ENCODE measurements at places on chromosomes 1 and 21.

DNA sequence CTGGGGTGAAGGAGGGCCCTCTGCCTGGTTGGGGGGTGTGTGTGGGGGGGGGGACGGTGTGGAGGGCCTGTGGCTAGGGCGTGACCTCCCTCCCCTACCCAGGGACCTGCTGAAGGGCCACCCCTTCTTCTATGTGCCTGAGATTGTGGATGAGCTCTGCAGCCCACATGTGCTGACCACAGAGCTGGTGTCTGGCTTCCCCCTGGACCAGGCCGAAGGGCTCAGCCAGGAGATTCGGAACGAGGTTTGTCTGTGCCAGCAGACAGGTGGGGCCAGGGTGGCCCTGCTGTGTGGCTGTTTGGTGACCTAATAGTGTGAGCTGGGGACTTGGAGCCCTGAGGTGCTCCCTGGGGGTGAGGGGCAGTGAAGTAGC, 43.9 kb downstream of the COQ8A start:
- DNase-seq, result no peak

DNA sequence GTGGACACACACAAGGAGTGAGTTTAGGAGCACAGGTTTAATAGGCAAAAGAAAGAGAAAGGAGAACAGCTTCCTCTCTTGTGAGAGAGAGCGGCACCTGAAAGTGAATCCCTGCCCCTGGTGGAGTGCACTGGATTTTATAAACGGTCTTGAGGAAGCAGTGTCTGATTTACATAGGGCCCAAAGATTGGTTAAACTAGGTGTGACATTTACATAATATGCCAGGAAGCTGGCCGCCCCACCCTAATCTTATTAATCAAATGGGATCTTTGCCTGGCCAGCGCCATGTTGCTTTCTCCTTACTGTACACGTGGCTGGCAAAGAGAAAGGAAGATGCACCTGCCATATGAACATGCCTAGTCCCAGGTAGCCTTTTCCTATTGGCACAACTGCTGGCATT, 38.7 kb downstream of the CFH start:
- no peak for DNase-seq

- DNase-seq, result no peak
Measured at GRCh38 chr1:50123071-50123470, 14.4 kb downstream of the ELAVL4 start.

- no peak for DNase-seq
Measured at GRCh38 chr1:832136-832535, 91.6 kb upstream of the SAMD11 start.

GRCh38 chr21:46431884-46432488, 26.7 kb upstream of the DIP2A start:
- no peak for DNase-seq

DNA sequence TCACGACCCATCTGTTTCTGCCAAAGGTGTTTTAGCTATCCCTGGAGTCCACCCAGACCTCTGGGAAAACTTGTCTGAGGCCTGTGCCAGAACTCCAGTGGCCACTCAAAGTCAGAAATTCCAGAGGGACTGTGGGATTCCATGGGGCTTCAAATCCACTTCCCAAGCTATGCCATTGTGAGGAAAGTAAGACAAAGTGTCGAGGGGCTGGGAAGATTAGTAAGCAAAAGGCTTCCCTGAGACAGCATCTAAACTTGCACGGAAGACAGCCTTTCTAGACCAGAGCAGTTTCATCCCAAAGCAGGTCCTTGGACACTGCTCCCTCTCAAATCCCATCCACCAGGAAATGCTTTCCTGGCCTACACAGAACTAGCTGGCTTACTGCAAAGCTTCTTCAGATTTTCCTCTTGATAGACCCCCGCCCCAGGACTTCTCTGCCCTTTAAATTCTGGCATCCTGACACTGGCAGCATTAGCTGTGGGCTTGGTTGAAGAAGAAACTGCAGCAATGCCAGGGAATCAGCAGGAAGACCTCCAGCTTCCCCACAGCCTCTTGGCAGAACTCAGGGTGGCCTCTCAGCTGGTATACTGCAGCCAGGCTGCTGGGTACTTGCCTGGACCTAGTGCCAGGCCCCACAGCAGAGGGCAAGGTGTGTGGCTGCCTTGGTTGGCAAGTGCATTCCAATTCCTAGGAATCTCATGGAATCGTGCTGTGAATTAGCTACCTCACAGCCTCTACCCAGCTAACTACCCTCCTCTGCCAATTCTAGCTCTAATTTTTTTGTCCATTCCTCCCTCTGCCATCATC, 27.3 kb upstream of the LMX1A start:
- DNase-seq, result no peak

DNA sequence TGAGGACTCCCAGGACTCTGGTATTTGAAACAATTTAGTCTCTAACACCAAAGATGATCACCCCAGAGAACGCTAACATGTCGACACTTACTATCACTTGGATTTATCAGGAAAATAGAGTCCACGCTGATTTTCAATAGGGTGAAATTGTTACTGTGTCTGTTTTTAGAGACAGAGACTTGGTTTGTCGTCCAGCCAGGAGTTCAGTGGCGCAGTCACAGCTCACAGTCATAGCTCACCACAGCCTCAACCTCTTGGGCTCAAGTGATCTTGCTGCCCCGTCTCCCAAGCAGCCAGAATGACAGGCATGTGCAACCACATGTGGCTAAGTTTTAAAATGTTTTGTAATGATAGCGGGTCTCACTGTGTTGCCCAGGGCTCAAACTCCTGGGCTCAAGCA, 5.3 kb downstream of the SSU72 start:
- DNase-seq, result no peak

GRCh38 chr1:66764994-66765578, 12.8 kb downstream of the DYNLT5 start:
- peak; percentile 84 for DNase-seq

DNA sequence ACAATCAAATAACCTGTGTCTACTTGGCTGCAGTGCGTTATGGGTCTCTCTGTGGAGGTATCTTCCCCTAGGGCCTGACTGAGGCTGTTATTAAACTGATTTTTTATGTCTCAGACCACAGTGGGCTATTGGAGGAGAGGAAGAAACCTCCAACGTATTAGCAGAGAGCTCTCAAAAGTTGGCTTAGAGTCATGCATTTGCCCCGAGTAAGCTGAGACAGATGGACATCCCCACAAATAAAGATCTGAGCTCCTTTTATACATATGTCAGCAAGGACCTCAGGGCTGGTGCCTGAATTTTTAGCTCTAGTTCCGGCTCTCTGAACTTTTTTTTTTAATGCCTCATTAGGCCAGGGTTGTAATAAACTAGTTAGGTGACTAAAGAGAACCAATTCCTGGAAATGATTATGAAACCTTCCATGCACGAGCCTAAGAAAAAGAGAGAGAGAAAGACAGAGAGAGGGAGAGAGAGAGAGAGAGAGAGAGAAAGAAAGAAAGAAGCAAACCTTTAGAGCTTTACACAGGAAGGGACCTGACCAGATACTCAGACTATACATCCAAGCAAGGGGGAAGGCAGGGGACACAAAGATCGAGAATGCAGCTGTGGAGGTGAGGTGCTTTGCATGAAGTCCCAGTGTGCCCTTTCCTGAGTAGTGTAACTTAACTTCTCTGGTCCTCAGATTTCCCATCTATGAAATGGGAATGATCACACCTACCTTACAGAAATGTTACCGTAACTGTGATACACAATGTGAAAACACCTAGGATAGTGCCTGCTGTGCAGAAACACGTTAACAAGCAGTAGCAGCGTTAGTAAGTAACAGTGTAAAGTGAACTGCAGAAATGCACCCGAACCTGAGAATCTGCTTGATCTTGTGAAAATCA, 8.4 kb upstream of the PIGR start:
- DNase-seq, result no peak

DNA sequence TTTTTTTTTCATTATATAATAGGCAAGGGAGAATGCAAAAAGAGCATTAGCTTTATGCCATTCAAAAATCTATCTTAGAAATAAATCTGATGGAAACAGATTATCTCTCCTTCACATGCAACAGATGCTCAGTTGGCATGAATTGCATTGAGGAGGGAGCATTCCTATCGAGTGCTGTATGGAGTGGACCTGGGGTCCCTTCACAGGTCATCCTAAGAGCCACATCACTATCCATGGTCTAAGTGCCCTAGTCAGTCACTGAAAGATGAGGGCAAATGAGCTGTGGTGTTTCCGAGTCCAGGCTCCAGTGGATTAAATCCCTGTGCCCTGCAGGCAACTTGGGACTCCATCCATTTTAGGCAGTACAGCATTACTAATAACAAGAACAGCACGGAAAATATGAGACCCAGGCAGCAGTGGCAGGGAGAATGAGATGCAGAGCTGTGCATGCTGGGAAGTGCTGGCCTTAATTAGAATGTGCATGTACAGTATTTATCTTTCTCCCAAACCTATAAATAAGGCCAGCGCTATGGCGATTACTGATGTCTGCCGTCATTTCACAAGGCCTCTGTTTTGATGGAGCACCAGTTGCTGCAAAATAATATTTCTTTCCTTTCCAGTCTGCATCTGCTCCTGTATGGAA, 512.3 kb upstream of the PLXNA2 start:
- DNase-seq, result no peak

DNA sequence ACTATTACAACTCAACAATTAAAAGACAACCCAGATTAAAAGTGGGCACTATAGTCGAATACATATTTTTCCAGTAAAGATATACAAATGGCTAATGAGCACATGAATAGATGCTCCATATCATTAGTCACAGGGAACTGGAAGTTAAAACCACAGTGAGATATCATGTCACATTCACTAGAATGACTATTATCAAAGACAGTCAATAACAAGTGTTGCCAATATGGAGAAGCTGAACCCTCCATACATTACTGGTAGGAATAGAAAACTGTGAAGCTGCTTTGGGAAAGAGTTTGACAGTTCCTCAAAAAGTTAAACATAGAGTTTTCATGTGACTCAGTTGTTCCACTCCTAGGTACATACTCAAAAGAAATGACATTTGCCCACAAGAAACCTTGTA, 30.6 kb upstream of the MRPS6 start:
- peak; percentile 28 for DNase-seq

GRCh38 chr21:24424776-24425175, 1182.5 kb downstream of the MRPL39 start:
- DNase-seq, result no peak

DNA sequence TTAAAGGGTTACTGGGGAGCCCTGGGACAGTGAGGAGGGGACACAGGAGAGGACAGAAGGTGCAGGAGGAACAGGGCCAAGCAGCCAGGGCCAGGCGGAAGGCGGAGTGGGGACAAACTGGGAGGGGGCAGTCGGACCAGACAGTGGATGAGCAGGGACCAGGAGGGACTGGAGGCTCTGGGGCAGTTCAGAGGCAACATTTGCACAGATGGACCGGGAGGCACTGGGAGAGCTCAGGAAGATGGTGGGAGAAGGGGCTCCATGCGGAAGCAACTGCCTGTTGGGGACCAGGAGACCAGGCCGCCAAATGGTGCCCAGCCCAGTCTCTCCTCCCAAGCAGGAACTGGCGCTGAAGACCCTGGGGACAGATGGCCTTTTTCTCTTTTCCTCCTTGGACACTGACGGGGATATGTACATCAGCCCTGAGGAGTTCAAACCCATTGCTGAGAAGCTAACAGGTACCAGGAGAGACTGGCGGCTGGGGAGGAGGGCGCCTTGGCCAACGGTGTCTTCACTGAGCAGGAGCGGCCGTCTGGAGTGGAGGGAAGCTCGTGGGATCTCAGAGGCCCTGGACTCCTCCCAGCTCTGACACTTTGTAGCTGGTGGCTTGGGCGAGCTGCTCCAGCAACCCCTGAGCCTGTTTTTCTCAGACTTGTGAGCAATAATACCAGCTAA, 847 bp downstream of the SELENON start:
- no peak for DNase-seq

DNA sequence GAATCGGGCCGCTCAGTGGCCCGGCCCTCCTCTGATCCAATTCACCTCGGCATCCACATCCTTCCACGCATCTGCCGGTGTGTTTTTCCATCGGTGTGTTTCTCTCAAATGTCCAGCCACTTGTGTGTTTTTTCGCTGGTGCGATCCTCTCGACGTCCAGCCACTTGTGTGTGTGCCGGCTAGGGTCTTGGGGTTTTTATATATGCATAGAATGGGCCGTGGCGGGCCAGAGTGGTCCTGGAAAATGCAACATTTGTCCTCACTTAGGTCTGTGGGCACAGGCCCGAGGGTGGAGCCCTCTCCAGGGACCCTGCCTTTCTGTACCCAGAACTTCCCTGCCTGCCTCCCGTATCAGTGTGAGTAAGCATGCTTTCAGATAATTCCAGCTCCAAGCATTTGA, 1106.4 kb downstream of the AMY1C start:
- DNase-seq, result no peak

DNA sequence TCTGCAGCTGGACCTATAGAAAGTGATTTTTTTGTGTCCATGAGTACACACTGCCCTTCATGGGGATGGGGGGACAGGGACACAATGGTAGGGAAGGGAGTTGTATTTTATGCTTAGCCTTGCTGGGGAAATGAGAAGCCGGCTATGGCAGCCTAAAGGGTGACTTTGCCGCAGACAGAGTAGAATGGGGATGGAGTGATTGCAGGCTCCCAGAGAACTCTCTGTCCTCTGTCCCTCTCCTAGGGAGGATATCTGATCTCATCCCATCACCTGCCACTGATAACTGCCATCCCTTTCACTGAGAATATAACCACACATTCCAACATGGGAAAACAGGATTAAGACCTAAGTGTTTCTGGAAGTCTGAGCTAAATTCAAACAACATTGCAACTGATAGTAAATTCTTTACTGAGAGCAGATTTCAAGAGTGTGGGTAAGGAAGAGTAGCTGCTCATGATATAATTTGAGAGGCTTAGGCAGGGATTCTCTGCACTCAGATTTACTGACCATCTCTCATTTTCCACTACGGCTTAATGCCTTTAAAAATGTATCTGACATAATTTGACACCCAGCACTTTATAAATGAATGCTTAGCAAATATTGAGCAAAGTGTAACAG, 13.9 kb downstream of the SH2D1B start:
- DNase-seq, result no peak

DNA sequence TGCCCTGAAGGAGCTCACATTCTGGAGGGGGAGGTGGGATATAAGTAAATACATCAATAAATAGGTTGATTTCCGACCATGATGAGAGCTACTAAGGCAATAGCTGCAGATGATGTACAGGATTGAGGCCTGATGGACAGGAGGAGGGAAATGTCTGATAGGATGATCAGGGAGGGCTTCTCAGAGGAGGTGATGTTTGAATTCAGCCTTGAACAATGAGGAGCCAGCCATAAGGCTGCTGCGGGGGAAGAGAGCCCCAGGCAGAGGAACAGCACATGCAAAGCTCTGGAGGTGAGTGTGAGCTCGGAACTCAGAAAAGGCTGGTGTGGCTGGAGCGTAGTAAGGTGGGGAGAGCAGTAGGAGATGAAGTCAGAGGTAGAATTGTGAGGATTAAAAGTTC, 411.7 kb downstream of the PTPRU start:
- DNase-seq, result no peak

- DNase-seq, result no peak
Measured at GRCh38 chr1:118116909-118117308, 68.1 kb downstream of the SPAG17 start.

DNA sequence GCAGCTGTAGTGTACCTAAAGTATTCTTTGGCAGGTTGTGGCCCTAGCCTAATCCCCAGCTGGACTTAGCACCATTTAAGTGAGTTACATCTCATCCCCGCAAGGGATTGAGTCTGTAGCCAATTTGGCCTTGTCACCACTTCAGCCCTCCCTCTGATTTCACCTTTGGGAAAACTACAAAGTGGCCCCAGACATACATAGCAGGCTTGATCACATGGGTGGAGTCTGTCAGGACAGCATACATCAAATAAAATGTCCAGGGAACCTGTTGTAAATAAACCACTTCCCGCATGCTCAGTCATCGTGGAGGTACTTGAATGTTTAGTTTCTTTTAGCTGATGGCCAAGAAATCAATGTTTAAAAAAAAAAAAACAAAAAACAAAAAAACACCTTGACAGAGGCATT, 142.5 kb downstream of the DHRS3 start:
- DNase-seq, result no peak

GRCh38 chr21:44415073-44416025, 40.0 kb upstream of the LRRC3 start:
- DNase-seq, result no peak
